Progenitor cell of endocrine pancreas (in vitro differentiated cells): ENCODE measurements at places on chromosomes 6 and 20. TPM values are rescaled to one million over a fixed set of nuclear protein-coding genes. Genes with fewer than 3 reads are reported as not detected.

TBC1D32 gene
- 13.6 and 15.4 TPM in 2 replicates for total RNA-seq

KCNK5 gene
- 2.0 and 2.3 TPM in 2 replicates for total RNA-seq

FLRT3 gene
- 60.4 and 62.4 TPM in 2 replicates for total RNA-seq

TGM3 gene
- total RNA-seq = 0.22 and 0.44 TPM in 2 replicates

SLC22A1 gene
- 2.4 and 3.0 TPM in 2 replicates for total RNA-seq

GDAP1L1 gene
- total RNA-seq = 0.24 and 1.1 TPM in 2 replicates

SOX12 gene
- total RNA-seq = 54.8 and 59.0 TPM in 2 replicates

CLIC5 gene
- 28.4 and 35.9 TPM in 2 replicates for total RNA-seq

FAM110A gene
- 17.4 and 17.9 TPM in 2 replicates for total RNA-seq

C6orf141 gene
- 9.4 and 12.3 TPM in 2 replicates for total RNA-seq

BEND3 gene
- 22.4 and 23.6 TPM in 2 replicates for total RNA-seq

SLC17A4 gene
- total RNA-seq = 3.6 and 5.3 TPM in 2 replicates

JPH2 gene
- 0.12 and 0.24 TPM in 2 replicates for total RNA-seq

DNA sequence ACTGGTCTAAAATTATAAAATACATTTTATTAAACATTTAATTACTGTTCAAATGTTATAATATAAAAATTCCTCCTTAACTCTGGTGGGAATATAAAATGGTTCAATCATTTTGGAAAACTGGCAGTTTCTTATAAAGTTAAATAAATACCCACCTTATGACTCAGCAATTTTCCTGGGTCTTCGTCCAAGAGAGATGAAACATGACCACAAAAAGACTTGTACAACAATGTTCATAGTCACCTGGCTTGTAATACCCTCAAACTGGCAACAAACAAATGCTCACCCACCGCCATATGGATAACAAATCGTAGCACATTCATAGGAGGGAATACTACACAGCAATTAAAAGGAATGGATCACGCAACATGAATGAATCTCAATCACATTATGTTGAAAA is 66.0 kb upstream of the RIN2 start:
- no peak for DNase-seq

DNA sequence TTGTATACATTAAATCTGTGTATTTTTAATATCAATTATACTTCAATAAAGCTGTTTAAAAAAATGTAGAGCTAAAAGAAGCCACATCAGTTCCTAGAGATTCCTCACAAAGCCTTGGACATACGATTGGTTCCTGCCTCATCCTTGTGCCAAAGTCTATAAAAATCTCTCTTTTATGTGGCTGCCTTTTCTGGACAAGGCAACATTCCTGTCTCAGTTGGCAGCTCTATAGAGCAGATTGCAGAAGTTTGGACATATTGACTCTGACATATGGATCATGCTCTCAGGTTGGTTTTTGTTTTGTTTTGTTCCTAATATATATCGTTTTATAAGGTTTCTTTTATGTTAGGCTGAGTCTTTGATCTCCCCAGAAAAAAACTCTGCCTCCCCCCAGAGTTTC is 148.9 kb downstream of the MAFB start:
- DNase-seq = no peak

- no peak for DNase-seq
Measured at GRCh38 chr20:23257848-23258746, 92.5 kb upstream of the NXT1 start.

DNA sequence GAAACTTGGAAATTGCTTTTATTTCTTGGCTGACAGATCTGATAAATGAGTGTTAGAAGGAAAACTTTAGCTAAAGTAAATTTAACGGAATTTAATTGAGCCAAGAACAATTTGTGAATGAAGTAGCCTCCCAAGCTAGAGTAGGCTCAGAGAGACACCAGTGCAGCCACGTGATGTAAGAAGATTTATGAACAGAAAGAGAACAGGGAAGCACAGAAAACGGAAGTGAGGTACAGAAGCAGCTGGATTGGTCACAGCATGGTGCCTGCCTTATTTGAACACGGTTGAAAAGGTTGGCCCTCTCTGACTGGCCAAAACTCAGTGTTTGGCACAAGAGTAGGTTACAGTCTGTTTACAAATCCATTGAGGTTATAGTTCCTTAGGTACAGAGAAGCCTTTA is 29.5 kb upstream of the IFNGR1 start:
- DNase-seq = no peak

- DNase-seq = no peak
Measured at GRCh38 chr6:105302617-105303128, 100.2 kb downstream of the PREP start.

GRCh38 chr6:111754423-111754822 is 118.8 kb downstream of the FYN start:
- no peak for DNase-seq

DNA sequence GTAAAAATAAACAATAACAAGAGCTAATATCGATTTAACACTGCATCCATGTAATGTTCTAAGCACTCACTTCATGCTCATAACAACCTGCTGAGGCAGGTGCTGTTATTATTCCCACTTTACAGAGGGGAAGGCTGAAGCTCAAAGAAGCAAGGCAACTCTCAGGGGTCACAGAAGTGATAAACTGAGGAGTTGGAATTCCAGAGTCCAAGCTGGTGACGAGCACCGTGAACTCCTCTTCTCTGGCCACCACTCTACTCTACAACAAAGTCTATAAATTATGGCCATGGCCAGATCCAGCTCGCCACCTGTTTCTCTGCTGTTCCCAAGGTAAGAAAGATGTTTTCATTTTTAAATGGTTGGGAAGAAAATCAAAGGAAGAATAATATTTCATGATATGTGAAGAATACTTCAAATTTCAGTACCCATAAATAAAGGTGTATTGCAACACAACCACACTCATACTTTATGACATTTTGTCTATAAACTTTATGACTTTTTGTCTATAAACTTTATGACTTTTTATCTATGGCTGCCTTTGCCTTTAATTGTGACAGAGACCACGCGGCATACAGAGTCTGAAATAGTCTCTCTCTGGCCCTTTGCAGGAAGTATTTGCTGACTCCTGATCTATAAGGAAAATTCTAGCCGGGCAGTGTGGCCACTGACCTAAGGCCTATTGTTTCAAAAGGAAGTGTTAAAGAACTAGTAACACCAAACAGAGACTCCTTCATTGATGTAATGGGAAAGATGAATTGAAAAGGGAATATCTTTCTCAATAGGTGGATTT is 113.2 kb upstream of the KCNG1 start:
- no peak for DNase-seq

DNA sequence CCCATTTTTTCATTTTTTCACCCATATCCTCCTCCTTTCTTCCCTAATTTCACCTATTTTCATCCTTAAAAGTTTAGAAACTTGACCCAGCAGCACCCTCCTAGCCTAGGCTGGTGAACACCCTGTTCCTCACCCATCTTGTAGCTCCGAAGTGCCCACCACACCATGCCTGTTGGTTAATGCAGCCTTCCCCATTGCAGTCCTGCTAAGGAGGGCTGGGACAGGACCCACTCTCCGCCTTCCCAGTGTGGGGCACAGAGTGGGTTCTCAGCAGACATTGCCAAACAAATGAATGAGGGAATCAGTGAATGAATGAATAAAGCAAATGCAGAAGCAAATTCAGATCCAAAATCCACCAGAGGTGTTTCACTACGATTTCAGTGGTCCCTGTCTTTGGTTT is 45.7 kb downstream of the CTCFL start:
- DNase-seq = no peak

GRCh38 chr6:140586426-140587061 is 1212.1 kb upstream of the CITED2 start:
- DNase-seq = no peak

DNA sequence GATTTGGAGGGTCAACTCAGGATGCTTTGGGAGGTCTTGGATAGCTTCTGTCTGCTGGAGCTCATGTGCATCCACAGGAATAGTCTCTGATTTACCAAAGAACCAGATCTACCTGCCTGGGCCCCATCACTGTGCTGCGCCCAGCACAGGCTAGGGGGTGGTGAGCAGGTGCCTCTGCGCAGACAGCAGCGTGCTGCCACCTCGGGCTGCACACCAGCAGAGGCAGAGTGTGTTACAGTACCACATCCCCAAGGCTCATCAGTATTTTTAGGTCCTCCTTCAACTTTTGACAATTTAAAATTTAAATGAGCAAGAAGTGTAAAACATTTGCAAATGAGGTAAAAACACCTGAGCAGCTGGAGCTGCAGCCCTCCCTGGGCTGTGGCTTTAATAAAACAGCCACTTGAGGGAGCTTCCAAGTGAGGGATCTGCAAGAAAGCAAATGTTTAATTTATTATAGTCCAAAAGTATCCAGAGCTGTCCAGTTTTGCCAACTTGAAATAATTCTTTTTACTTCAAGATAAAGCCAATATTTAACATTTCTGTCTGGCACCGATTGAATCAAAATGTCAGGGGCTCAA is 324.9 kb downstream of the ZFAND3 start:
- DNase-seq = no peak

DNA sequence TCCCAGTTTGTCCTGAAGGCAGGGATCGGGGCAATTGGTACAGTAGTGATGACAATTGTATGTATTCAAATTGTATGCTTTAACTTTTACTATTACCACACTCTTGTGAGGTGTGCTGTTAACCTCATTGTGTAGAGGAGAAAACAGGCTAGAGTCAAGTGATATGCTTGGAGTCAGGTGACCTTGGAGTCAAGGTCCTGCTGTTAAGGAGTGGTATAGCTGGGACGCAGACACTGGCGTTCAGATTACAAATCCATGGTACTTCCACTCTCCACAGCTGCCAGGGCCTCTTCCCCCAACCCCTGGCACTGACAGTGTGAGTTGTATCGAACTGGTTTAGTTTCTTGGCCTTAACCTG is 10.5 kb downstream of the CNPY3 start:
- DNase-seq = no peak

DNA sequence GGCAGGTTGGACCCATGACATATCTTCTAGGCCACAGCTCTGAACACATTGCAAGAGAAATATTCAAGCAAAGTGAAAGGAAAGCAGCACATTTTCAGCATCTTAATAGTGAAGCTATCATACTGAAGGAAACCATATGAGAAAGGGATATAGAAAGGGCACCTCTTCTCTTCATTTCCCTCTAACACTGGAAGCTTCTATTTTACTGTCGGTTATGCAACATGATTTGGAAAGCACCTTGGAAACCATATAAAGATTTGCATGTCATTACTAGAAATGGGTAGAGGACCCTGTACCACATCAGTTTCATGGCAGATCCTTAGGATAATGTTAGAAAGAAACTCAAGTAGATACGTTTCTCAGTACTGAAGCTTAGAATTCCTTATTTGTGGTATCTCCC is 70.5 kb upstream of the HMGN3 start:
- no peak for DNase-seq

DNA sequence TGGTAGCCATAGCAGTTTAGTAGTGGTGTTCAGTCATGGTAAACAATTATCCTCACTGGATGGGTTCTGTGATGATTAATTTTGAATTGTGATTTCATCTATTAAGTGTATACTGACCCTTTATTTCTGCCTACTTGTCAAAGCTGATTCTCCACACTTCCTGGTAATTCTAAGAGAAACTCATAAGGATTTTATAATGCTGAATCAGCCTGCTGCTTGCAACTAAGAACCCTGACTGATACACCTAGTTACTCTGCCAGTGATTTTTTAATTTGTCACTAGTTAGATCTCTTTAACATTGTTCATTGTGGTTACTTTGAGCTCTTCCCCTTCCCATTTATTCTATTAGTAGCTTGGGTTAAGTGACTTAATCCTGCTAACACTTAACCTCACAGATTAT is 8.6 kb downstream of the CDC40 start:
- no peak for DNase-seq

GRCh38 chr20:51803148-51803854 is 980 bp upstream of the SALL4 start:
- no peak for DNase-seq

- no peak for DNase-seq
Measured at GRCh38 chr6:76275746-76276145, 203.3 kb upstream of the IMPG1 start.

DNA sequence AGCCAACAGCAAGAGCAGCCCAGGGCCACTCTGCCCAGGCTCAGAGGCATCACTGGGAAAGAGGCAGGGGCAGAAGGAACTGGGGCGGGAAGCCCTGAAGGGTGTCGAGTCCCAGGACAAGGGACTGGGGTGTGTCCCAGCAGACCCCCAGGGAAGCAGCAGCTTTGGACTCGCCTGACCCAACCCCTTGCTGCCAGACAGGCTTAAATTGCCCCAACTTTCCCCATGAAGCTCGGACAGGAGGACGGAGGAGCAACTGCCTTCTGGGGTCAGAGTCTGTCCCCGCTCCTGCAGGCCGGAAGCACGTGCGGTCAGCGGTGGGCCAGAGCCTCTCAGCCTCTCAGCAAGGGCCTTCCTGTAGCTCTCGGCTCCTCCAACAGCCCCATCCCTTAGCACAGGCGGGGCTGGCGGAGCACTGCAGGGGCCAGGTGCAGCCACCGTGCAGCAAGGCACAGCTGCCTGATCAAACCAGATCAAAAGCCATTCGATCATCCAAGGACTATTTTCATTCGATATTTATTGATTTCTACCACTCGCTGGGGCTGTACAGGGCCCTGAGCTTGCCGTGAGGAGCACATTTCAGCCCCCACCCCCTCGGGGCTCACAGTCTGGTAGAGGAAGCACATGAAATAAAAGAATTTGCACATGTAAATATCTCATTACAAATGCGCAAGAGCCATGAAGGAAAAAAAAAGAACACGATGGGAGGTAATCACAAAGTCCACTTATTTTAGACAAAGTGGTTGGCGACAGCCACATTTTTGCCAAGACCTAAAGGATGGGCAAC is 31.8 kb upstream of the STX16 start:
- DNase-seq = no peak

GRCh38 chr20:46903256-46903655 is 8.6 kb downstream of the EYA2 start:
- DNase-seq = no peak

DNA sequence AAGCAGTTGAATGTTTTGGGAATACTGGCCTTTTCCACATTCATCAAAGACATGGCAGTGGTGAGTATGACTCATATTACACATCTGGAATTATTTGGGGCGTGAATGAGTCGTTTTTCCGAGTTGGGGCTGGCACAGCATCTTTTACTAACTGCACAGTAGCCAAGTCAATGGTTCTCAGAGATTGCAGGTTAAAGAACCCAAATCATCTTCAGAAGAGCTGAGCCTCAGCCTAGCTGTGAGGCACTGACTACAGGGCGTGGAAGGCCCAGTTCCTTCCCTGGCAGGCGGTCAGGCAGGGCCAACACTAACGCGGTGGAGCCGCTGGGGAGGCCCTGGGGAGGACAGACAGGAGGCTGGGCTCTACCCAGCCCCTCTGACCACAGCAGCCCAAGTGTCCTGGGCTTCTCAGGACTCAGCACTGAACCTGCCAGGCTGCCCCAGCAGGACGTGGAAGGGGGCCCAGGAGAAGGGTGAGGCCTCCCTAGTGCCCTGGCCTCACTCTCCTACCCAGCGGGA is 20.1 kb upstream of the HELZ2 start:
- DNase-seq = no peak

GRCh38 chr6:90819483-90819882 is 232.6 kb upstream of the MAP3K7 start:
- DNase-seq = no peak

- DNase-seq = no peak
Measured at GRCh38 chr6:6920114-6920986, 187.4 kb upstream of the RREB1 start.
